ENCODE measurements at places on chromosomes 13 and 19. TPM values are rescaled to one million over a fixed set of nuclear protein-coding genes. Genes with fewer than 3 reads are reported as not detected.

The SYCN gene
- not detected for polyA plus RNA-seq

The NUCB1 gene
- 148 TPM for polyA plus RNA-seq

The B3GNT3 gene
- not detected for polyA plus RNA-seq

The CYP2A6 gene
- not detected for polyA plus RNA-seq

The THSD1 gene
- 19.6 TPM for polyA plus RNA-seq

The LATS2 gene
- polyA plus RNA-seq = 25.7 TPM

The PGLYRP2 gene
- not detected for polyA plus RNA-seq

The SLC10A2 gene
- polyA plus RNA-seq = not detected

The PCSK4 gene
- 2.2 TPM for polyA plus RNA-seq

The ZNF737 gene
- 13.4 TPM for polyA plus RNA-seq

The BRSK1 gene
- polyA plus RNA-seq = 9.5 TPM

The CRX gene
- 0.07 TPM for polyA plus RNA-seq

The KLHL1 gene
- polyA plus RNA-seq = 0.04 TPM

The KASH5 gene
- polyA plus RNA-seq = not detected

The ZNF560 gene
- polyA plus RNA-seq = 0.27 TPM

The ZBTB32 gene
- 0.40 TPM for polyA plus RNA-seq

The FCAR gene
- polyA plus RNA-seq = 0.56 TPM

The FOXA3 gene
- polyA plus RNA-seq = not detected

The LGALS14 gene
- 0.39 TPM for polyA plus RNA-seq

The DCUN1D2 gene
- polyA plus RNA-seq = 13.4 TPM

The ANGPTL8 gene
- 0.41 TPM for polyA plus RNA-seq

The MBD3L3 gene
- polyA plus RNA-seq = not detected

The TMED1 gene
- 48.8 TPM for polyA plus RNA-seq

The MATK gene
- 1.3 TPM for polyA plus RNA-seq
